GM19239 (cell line): ENCODE measurements at places on chromosomes 12 and 14.

- DNase-seq, result no peak
Observed at GRCh38 chr12:26647088-26647487, 185.9 kb downstream of the ITPR2 start.

DNA sequence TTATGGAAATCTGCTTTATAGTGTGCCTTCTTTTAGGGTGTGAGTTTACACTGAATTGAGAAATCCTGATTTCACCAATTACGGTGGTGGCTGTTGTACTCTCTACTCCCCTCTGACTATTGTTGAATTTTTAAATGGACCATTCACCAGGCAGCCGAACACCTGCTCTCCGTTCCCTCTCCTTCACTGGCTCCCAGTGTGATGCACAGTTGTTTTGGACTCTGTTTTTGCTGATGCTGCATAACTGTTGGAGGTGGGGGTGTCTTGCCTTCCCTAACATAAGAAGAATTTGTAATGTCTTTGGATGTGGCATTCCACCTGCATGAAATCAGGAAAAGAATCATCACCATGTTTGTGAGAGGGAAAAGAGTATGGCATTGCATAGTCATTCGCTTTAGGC, 341.2 kb downstream of the SNAPC1 start:
- no peak for DNase-seq

DNA sequence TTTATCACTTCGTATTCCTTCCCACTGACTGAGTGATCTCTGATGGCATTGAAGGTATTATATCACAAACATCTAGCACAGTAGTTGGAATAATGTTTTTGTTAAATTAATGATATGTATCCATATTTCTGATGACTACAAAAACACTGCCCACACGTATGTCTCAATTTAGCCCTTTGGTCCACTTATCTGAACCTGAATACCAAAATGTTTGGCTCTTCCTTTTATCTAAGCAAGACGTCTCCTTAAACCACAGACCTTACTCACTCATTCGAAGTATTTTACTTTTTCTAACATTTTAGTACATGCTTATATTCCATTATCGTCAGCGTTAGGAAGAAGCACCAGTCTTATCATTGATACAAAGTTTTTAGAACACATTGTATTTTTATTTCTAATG, 126.4 kb downstream of the PIK3C2G start:
- no peak for DNase-seq

DNA sequence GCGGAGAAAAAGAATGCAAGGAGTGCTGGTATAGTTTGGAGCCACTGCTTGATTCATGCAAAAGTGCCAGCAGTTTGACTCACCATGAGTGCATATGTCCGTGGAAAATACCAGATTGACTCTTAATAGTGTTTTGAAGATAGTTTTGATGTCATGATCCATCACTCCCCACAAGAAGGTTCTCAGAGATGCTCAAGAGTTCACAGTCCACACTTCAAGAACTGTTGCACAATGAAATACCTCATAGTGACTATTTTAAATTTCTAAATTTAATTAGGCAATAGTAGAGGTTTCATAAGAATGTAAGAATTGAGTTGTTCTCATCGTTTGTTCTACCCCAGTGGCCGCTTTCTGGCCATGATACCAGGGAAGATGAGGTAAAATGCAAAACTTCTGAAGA, 286.6 kb upstream of the RGS6 start:
- no peak for DNase-seq

DNA sequence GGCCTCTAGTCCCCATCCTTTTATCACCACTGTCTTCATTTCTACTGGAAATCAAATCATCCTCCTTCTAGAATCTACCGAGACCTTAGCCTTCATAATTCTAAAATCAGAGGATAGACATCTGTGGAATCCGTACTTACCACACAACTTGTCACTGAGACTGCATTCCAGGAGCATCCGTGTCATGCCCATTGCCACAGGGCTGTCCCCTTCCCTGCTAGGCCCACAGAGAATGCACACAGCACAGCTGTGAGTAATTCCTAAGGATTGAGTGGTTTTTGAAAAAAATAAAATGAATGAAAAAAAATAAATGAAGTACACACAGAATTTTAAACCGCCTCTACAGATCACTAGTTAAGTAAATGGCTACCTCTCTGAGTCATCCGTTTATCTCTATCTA, 21.0 kb upstream of the MAGOHB start:
- DNase-seq, result no peak

DNA sequence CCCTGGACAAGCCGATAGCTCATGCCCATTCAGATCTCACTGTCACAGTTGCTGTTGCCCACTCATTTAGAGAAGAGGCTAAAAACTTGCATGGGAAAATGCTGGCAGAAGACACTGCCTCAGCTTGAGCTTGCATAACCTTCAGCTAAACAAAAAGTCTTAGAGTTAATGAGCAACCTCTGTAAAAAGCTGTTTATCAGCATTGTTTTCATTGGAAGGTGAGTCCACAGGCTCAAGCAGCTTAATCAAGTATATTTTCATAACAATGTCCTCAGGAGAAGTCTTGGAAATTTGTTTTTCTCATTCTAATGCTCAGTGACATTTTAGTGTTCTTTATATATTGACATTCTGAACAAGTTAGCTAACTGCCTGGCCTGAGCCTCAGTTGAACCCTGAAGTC, 872.9 kb downstream of the TMTC2 start:
- no peak for DNase-seq

- DNase-seq, result no peak
Observed at GRCh38 chr14:104437703-104438102, 141.9 kb upstream of the C14orf180 start.

DNA sequence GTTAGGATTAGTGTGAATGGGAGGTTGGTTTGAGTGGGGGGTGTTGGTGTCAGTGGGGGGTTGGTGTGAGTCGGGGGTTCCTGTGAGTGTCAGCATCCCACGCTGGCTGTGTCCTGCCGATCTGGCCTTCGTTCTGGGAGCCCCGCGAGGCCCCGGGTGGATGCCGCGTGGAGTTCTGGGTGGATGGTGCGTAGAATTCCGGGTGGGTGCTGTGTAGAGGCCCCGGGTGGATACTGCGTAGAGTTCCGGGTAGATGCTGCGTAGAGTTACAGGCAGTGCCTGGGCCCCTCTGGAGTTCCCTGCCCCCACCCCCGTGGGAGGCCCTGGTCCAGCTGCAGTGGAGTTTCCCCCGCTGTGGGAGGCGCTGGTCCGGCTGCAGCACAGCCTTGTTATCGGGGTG, 8.7 kb downstream of the NOC4L start:
- DNase-seq, result no peak

DNA sequence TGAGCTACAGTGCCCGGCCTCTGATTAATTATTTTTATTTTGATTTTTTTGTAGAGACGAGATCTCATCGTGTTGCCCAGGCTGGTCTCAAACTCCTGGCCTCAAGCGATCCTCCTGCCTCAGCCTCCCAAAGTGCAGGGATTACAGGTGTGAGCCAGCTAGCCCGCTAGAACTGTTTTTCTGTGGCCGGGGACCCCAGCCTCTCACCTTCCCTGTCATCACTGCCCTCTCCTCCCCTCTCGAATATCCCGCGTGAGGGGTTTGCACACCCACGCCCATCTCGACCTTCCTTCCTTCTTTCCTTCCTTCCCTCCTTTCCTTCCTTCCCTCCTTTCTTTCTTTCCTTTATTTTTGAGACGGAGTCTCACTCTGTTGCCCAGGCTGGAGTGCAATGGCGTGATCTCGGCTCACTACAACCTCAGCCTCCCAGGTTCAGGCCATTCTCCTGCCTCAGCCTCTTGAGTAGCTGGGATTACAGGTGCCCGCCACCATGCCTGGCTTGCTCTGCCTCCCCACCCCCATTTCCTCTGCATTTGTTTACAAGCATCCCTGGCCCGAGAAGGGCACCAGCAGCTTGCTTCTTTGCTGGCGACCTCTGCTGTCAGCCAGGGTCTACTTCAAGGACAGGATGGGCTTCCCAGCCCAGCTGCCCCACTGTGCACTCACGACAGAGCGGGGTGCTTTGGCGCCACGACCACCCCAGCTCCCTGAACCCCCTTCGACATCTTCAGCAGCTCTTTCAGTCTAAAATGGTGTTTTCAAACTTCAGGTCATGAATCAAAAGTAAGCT, 4.3 kb upstream of the TRAF3 start:
- no peak for DNase-seq

GRCh38 chr14:99880651-99881420, 87.6 kb downstream of the EML1 start:
- no peak for DNase-seq

DNA sequence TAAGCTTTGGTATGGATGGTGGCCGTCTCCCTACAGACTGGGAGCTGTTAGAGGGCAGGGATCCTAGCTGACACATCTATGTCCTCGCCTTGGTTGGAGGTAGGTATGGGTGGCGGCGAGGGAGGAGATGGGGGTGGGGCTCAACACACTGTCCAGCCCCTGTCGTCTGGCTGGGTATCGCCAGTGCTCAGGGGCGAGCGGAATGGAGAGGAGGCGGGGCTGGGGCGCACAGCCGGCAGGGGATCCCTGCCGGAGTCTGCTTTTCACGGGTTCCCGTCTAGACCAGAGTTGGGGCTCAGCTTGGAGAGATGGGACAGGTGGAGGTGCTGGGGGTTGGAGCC, 16.1 kb downstream of the TAMALIN start:
- no peak for DNase-seq

GRCh38 chr14:92586963-92587699, 73.5 kb downstream of the RIN3 start:
- no peak for DNase-seq
